Retina (tissue), 1 donor: ENCODE measurements at places on chromosomes 11 and 22.

DNA sequence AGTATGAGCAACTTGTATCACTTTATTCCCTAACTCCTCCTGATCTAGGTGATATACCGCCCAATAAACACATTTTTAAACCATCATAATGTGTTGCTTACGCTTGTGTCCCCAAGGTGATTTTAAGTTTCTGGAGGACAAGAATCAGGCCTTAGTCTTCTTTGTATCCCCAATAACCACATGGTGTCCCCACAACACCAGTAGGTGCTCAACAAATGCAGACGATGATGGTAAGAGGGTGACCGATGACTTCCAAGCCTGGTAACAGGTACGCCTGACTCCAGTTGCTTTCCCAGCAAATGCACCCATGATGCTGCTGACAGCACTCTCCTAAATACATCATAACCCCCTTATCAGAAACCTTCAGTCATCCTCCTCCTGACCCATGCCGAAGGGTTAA lies 64.2 kb downstream of the EFCAB6 start:
- DNase-seq: no peak

DNA sequence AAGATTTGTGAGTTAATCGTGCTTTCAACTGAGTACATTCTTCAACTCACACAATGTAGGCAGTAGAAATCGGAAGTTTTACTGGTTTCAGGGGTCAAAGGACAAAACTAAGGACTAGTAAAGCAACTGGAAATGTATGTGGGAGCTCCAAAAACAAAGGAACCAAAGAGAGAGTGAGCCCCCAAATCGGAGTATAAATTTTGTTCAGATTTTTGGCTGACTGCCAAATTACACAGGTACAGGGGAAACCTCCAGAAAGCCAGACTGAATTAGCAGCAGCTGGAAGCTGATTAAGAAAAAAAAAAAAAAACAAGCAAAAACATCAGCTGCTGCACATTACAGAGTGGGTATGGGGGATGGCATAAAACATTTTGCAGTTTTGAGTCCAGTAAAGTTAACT lies 75.2 kb upstream of the GNAZ start:
- no peak for DNase-seq

GRCh38 chr11:112792070-112792469 lies 169.2 kb upstream of the NCAM1 start:
- no peak for DNase-seq

DNA sequence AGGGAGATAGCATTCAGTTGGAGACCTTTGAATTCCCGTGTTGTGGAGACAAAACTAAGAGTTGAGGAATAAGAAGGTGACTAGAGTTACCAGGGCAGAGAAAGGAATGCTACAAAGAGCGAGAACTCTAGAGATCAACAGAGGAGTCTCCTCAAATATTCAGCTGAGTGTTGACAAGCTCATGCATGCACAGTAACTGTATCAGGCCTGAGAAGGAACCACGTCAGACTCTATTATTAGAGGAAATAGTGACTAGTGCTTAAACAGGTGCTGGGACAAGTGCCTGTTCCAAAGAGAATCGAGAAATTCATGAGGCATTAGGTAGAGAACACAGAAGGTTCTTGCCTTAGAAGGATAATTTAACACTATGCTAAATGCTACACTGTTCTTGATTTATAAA lies 333.8 kb upstream of the CHORDC1 start:
- DNase-seq: no peak

GRCh38 chr11:58641803-58642581 lies 19.5 kb downstream of the CNTF start:
- DNase-seq: no peak
